ENCODE measurements at places on chromosomes 7 and 10.

DNA sequence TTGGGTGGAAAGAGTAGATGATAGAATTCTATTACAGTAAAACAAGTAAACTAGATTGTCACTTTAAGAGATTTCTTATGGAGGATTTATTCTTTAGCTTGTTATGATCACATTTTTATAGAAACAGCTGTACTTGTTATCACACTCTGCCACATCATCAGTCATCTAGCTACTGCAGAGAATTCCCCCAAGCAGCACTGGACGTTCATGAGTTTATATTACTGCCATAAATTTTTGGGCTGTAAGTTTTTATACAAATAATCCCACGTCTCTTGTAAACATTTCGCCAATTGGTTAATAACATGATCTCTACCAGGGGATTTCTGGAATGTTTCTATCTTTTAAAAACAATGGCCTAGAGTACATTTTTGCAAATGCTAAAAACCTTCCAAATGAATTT is 238.8 kb downstream of the POLR1F start:
- no peak for DNase-seq

- no peak for DNase-seq
Measured at GRCh38 chr7:99739699-99740572, 4.9 kb upstream of the CYP3A7 start.

- DNase-seq, result no peak
Measured at GRCh38 chr7:98621573-98622482, 4.7 kb downstream of the NPTX2 start.

GRCh38 chr7:99407872-99408378 is 472 bp downstream of the PDAP1 start:
- peak; percentile 51 for DNase-seq

DNA sequence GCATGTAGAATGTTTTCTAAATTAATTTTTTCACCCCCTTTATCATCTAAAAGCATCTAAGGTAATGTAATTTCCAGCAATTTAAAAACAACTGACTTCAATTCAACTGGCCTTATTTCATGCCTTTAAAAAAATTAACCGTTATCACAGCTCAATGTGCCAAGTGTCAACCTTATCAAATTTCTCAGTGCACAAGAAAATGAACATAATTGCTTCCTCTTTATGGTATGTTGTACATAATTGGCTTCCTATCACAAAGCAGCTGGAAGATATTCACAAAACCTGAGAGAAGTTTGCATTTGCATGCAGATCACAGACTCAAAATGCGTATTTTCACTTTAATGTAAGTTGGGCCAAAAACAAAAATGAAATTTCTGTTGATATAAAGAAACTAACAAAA is 966.4 kb downstream of the GRM8 start:
- DNase-seq, result no peak

- no peak for DNase-seq
Measured at GRCh38 chr7:104979167-104979841, 34.7 kb upstream of the KMT2E start.

GRCh38 chr10:102313221-102313896 is 68.0 kb downstream of the GBF1 start:
- no peak for DNase-seq

GRCh38 chr7:35657125-35657524 is 37.8 kb downstream of the HERPUD2 start:
- DNase-seq, result no peak

- DNase-seq, result no peak
Measured at GRCh38 chr10:101000915-101001658, 1.5 kb downstream of the LZTS2 start.

GRCh38 chr10:113059371-113059780 is 109.3 kb downstream of the TCF7L2 start:
- no peak for DNase-seq

Measured in stimulated activated CD4-positive, alpha-beta T cell treated with anti-CD3 and anti-CD28 coated beads, Interleukin-4, amount 100 ng/mL, for 24 hours (primary cell).